ENCODE measurements at places on chromosomes 12 and 14.

GRCh38 chr12:20477672-20478071 lies 109.3 kb downstream of the PDE3A start:
- DNase-seq = no peak

- no peak for DNase-seq
These were observed 17.9 kb upstream of the EML1 start for GRCh38 chr14:99775351-99775750.

DNA sequence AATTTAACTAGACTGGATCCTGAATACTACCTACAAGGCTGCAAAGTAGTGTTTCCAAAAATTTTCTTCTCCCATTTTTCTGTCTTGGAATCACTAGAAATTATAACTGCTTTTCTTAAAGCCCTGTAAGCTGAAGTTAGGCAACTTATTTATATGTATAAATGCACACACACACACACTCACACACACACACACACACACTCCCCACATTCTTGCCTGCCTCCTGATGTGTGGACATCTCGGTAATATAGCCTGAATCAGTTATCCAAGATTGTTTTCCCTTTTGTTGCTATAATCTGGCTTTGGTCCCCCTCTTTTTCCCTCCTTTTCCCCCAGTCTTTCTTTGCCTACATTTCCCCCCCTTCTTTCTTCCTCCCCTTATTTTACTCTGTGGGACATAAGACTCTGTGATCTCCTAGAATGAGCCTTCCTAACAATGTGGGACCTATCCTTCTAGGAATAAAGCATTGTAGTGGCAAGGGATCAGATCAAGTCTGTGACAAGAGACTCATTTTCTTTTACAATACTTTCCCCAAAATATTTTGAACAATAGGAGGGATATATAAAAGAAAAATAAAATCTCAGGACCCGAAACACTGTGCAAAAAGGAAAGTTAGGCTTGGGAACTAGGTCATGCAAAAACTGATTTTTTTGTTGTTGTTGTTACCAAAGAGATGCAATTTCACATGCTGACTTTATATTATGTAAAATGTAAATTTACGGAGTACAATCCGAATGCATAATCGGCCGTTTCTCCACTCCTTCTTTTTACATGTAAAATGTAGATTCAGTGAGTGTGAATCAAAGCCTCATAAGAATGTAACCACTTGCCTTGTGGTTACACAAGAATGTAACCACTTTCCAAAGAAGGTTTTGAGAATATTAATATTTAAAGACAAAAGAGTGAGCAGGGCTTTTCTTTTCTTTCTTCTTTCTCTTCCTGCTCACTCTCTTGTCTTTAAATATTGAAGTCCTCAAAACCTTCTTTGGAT lies 26.3 kb upstream of the CD69 start:
- DNase-seq = no peak

DNA sequence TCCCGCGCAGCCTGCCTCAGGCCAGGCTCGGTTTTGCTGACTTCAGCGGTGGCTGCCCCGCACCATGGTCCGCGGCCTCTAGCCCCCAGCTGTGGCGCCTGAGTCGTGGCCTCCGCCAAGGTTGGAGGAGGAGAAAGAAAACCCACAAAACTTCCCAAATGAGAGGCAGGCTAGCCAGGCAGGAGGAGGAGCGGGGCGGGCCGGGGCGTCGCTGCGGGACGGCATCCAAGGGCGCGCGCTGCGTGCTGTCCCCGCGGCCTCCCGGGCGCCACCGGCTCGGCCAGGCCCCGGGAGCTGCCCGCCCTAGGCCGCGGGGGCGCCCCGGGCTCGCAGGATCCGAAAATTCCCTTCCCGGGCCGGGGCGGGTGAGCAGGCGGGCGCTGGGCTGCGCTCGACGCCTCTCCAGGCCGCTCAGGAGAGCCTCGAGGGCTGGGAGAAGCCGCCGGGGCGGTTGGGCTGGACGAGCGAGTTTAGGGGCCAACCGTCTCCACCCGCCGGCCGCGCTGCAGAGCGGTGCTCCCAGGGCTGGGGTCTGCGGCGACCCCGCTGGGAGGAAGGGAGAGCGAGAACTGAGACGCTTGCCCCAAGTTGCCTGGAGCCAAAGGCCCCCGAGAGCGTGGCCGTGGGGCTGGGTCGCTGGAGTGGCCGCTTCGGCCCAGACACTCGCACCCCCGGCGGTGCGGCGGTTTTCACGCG lies at the start of gene EFS:
Gene EFS (minus strand): TSS at position 137 of the 696 bp plus-strand sequence. CDS start 147 bp downstream, outside the sequence.
- DNase-seq = no peak

DNA sequence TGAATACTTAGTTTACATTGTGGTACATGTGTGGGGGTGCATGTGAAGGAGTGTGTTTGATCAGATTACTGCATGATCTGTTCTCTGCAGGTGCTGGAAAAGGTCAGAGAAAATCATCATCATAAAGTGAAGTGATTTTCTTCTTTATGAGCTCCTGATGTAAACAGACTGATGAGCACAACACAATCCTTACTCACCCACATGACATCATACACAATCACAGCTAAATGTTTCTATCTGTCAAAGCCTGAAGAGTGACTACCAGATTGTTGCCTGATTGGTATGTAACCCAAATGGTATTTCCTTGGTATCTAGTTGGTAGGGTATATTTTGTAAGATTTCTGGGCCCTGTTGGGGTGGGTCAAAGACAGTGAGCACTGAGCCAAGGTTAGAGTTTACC lies 270.8 kb downstream of the FOXG1 start:
- no peak for DNase-seq

DNA sequence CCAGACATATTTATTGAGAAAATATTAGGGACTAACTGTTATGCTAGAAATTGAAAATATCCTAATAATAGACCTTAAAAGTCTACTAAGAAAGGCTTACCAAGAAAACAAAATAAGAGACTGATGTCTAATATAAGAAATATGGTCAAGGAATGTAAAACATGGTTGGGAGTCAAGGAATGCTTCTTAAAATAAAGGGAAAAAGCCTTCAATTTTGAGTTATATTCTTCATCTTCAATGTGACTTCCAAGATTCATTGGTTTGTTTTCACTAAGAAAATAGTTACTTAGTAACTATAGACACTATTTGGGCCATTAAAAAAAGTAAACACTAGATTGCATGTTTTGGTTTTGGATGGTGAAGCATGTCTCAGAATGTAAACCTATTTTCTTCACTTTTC lies 88.1 kb upstream of the ETV6 start:
- no peak for DNase-seq

GRCh38 chr14:53779301-53779700 lies 177.3 kb downstream of the BMP4 start:
- no peak for DNase-seq

- no peak for DNase-seq
These were observed 38.9 kb downstream of the RASSF8 start for GRCh38 chr12:25997201-25997963.

- DNase-seq = no peak
These were observed 50.7 kb downstream of the TSPAN9 start for GRCh38 chr12:3127832-3128231.

DNA sequence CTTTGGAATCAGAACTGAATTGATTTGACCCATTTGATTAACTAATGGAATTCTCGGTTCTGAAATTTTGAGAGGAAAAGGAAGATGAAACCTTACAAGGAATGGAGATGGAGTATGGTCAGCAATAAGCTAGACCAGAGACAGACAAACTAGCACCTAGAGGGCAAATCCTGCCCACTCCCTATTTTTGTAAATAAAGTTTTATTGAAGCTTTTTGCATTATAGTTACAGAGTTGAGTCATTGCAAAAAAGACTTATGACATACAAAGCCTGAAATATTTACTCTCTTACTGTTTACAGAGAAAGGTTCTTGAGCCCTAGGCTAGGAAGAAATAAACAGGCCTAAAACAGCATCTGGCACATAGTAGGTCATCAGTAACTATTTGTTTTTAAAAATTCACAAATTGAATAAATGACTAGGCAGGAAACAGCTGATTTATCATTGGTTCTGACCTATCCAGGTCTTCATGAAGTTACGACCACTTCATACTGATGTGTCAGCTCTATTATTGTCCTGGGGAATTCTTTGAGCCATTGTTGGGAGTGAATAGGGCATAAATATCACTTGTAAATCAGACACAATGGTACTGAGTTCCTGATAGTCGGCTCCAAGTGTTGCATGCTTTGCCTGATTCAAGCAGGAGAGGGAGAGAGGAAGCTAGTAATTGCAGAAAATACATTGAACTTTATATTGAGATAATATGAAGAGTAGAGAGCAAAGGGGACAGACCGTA lies 14.6 kb upstream of the STAB2 start:
- DNase-seq = no peak

DNA sequence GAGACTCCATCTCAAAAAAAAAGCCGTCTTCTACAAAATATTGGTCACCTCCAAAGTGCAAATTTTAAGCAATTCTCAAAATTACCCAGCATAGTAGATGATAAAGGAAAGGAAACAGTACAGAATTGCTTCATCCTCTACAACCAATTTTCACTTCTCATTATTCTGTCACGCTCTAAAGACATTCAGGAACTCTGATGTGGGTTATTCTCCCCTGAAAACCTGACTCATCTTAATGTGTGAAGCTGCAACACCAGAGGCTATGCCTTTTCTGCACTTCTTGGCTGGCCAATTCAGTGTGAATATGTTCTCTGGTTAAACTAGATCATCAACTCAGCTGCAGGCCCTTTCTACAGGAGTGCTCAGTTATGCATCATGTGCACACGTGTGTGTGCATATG lies 11.0 kb downstream of the PTGER2 start:
- peak; percentile 68 for DNase-seq

GRCh38 chr12:64105026-64105425 lies 117.1 kb downstream of the KICS2 start:
- DNase-seq = no peak

- DNase-seq = no peak
These were observed 3.2 kb downstream of the PLBD1 start for GRCh38 chr12:14564336-14564959.

- peak; percentile 58 for DNase-seq
These were observed 35.6 kb downstream of the RIMBP2 start for GRCh38 chr12:130680451-130680990.

DNA sequence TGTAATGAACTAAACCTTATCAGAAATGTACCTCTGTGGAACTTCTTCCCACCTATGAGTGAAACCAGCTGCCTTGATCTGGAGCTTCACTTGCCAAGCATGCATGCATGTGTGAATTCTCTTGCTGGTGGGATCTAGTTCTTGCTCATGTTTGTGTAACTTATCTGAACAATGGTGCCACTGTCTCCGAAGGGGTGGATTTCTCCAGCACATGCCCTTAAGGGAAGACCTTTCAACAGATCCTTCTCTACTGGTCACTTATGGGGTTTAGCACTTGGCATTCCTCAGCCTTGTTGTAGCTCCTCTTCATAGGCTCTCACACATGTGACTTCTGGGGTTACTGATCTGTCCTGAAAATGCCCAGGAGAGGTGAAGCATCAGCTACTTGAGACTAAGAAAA lies 25.0 kb downstream of the SMOC1 start:
- DNase-seq = no peak

DNA sequence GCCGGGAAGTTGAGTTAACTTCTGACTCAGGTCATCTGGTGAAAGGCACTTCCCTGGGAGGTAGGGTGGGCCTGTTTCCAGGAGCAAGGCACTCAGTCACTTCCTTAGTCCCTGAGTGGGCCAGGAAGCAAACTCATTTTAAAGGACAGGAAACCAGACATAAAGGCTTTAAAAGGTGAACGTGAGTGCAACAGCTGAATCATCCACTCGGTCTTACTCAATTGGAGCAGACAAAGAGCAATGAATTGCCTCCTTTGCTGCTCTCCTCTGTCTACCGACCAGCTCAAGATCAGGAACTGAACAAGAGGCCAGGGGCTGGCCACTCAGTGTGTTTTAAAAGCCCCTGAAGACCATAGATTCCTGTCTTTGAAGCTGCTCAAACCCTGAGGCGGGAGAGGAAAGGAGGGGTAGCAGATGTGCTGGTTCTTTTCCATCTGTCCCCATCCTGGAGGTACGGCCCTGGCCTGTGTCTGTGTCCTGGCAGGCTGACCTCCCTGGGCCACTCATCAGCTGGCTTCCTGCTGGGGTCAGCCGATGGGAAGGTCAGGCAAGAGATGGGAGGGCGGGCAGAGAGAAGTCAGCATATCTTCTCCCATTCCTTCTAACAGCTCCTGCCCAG lies 148.9 kb downstream of the PPM1H start:
- DNase-seq = peak; percentile 92

GRCh38 chr12:122052285-122052684 lies 26.3 kb upstream of the MLXIP start:
- no peak for DNase-seq

DNA sequence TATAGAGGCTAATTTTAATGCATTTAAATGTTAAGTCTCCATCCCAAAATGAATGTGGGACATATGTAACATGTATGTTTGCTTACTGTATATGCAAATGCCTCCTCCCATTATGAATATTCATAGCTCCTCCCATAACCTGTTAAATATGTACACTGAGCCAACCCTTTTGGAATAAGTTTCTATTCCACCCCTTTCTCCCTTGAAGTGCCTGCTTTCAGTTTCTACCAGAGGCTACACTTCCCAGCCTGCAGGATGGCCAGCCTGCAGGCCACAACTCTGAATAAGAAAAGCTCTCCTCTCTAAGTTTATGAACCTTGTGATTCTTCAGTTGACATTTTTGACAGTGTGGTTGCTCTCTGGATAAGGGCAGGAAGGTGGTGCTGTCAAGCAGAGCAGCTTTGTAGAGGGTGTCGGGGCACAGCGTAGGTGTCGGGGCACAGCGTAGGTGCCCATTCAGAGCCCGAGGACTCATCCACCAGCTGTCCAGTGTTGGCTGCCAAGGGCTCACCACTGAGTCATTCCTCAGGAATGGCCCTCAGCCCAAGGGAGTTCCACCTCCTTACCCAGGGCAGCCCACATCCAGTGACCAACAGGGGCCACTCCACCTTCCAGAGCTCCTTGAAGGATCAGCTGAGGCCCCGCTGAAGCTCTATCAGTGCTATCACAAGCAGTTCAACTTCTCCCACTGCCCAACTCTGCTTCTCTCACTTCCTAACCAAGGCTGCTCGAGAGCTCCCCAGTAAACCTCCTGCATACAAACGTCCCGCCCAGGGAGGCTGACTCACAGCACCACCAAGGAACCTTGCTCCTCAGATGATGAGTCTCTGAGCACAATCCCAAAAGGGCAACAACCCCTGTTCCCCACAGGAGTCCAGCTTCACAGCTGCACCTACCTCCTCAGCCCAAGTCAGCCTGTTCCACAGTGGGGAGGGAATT lies 31.4 kb downstream of the VWF start:
- DNase-seq = peak; percentile 68

DNA sequence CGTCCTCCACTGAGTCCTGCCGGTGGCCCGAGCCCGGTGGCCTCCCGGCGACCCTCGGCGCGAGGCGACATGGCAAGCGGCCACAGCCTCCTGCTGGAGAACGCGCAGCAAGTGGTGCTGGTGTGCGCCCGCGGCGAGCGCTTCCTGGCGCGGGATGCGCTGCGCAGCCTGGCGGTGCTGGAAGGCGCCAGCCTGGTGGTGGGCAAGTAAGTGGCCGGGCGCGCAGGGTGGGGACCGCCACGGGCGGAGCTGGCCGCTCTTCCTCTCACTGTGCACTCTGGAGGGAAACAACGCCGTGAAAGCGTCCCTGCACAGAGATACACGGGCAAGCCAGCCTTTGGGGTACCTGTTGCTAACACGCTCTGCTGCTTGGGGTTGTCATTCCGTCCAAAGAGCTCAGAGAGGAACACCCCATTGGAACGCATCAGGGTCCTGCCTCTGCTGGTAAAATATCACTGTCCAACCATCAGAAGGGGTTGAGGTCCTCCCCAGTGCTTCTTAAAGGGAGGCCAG lies at the start of gene AMDHD1:
Gene AMDHD1 (plus strand): TSS at position 2 of the 513 bp plus-strand sequence. CDS start 68 bp downstream, at position 70.
- DNase-seq = peak; percentile 86

- no peak for DNase-seq
These were observed 53.9 kb downstream of the TTLL5 start for GRCh38 chr14:75714991-75715390.

All from NB4 (cell line).